G401 (cell line): ENCODE measurements at places on chromosomes 11 and 22.
A peak's percentile ranks its signal among the peaks of the same experiment; 100 is the strongest.

GRCh38 chr22:38824585-38824984, 19.2 kb downstream of the NPTXR start:
- DNase-seq, result peak; percentile 37

GRCh38 chr11:118870396-118871343, 13.0 kb upstream of the CXCR5 start:
- peak; percentile 62 for DNase-seq

- DNase-seq, result no peak
Measured at GRCh38 chr22:35630387-35630793, 13.3 kb upstream of the MB start.

DNA sequence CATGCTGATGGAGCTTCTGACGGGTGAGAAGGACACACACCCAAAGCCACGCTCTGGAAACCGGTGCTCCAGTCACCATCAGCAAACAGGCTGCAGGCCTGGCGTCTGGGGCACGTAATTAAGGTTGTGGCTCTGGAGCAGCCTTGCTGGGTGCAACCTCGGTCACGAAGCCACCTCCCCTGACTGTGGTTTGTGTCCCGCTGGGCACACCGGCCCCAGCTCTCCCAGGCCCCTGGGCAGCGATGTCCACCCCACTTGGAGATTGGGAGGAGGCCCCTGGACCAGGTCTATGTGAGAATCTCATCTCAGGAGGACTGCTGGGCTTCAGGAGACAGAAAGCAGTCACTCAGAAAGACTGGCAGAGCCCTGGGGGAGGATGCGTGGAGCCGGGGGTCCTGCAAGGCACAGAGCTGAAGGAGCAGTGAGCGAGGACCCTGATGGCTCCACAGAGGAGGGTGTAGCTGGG, 631.6 kb downstream of the BRD1 start:
- no peak for DNase-seq

- no peak for DNase-seq
Measured at GRCh38 chr11:16454289-16454863, 98.0 kb upstream of the SOX6 start.

DNA sequence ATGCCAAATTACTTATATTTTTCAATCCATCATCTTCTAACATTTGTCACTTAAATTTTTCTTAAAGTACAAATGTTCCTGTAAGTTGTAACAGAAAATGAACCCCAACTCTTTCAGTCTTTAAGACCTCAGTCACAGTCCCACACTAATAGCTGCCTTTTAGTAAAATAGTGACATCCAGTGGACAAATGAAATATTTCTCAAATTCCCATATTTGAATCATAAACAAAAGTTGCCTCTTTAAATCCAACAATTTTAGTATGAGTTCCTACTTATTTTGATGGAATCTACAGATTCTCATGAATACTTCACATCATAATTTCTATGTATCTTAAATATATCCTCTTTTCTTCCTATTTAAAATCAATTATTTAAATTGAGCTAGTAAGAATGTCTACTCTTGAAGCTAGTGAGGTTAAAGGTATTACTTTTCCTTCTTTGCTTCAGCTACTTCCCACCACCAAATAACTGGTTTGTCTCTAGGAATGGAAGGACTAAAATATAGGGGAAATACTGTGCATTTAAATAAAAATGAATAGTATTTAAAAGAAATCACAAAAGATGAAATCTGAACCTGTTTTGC, 9.2 kb downstream of the LIN7C start:
- peak; percentile 63 for DNase-seq

GRCh38 chr22:43269246-43269645, 73.9 kb downstream of the SCUBE1 start:
- DNase-seq, result no peak

DNA sequence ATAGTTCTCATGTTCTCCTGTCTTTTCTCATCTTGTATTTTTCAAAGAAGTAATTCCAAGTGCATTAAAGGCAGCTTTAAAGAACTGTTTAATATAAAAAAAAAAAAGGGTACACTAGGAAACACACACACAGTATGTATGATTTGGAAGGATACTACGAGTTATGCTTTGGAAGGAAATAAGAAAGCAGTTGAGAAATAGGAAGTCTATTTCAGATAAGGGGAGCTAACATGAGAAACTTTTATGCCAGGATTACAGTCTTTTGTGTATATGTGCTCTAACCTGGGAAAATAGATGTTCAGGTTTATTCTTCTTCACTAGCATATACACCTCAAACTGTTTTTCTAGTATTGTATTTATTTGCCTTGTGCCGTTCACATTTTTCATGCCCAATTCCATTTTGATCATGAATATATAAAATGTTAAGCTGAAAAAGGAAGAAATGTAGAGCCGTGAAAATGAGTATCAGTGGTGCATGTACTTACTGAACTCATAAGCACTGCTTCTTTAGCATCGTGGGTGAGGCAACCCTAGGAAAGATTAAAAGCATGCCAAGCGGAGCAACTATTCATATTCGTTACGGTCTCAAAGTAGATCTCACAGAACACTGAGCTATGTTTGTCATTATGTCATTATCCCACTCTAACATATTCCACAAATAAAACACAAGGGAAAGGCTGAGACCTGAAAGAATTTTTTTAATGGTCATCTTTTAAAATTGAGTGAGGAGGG, 59.6 kb downstream of the GUCY1A2 start:
- no peak for DNase-seq

DNA sequence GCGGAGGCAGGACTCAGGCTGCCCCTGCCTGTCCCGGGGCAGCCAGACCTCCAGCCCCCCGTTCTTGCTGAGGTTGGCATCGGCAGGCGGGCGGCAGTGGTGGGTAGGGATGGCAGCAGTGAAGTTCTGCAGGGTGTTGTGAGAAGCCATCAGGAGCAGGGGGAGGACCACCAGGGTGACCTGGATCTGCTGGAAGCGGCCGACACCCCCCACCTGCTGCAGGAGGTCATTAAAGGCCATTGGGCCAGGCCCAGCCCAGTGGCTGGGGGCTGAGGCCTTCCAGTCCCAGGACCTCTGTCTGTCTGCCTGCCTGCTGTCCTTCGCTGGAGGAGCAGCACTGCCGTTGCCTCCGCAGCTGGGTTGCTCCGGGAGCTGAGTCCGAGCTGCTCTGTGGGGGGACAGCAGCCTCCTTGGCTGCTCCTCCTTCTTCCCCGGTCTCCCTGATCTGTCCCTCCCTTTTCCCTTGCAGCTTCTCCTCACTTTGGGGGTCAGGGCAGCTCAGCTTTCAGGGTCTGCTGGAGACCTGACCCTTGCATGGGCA, at the start of gene SLC22A6:
TSS of gene SLC22A6 (minus strand) at position 517 of the 541 bp plus-strand sequence. CDS start at position 240, 277 bp downstream.
- DNase-seq, result no peak

DNA sequence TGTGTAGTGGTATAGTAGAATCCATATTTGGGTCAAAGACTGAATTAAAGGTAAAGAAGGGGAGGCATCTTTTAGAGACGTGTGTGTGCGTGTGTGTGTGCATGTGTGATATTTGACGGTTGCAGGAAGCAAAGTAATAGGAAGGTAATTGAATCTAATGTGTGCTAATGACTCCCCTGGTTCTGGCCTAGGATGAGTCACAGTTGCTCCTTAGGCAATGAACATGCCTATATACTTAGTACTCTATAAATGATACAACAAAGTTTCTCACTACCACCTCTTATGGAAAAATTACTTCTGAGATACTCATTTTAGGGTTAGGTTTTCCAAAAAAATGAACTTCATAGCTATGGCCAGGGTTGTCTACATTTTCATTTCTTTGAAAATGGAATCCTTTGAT, 409.6 kb downstream of the GUCY1A2 start:
- no peak for DNase-seq

DNA sequence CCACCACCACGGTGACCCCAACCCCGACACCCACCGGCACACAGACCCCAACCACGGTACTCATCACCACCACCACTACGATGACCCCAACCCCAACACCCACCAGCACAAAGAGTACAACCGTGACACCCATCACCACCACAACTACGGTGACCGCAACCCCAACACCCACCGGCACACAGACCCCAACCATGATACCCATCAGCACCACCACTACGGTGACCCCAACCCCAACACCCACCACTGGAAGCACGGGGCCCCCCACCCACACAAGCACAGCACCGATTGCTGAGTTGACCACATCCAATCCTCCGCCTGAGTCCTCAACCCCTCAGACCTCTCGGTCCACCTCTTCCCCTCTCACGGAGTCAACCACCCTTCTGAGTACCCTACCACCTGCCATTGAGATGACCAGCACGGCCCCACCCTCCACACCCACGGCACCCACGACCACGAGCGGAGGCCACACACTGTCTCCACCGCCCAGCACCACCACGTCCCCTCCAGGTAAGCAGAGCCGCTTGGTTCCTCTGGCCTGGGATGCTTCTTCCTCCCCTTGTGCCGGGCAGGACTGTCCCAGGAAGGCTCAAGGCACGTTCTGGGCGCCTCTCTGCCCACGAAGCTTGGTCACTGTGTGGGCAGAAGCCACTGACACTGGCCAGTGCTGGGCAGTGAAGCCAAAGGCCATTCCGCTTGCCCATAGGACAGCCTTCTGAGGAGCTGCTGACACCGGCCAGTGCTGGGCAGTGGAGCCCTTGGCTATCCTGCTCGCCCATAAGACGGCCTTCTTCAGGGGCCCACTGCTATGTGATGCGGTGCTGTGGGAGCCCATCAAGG, 25.1 kb downstream of the MUC2 start:
- no peak for DNase-seq

DNA sequence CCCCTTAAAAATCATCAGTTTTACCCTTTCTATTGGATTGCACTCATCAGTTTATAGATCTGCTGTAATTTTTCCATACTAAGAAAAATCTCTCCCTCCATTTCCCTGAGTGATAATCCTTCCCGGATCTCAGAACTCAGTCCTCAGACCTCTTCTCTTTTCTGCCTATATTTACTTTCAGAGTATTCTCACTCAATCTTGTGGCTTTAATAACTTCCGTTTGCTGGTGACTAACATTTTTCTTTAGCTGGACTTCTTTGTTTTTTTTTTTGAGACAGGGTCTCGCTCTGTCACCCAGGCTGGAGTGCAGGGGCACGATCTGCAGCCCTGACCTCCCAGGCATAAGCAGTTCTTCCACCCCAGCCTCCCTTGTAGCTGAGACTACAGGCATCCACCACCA, 10.4 kb downstream of the ATXN10 start:
- no peak for DNase-seq

GRCh38 chr11:134276396-134277182, 410 bp downstream of the GLB1L3 start:
- DNase-seq, result peak; percentile 53

DNA sequence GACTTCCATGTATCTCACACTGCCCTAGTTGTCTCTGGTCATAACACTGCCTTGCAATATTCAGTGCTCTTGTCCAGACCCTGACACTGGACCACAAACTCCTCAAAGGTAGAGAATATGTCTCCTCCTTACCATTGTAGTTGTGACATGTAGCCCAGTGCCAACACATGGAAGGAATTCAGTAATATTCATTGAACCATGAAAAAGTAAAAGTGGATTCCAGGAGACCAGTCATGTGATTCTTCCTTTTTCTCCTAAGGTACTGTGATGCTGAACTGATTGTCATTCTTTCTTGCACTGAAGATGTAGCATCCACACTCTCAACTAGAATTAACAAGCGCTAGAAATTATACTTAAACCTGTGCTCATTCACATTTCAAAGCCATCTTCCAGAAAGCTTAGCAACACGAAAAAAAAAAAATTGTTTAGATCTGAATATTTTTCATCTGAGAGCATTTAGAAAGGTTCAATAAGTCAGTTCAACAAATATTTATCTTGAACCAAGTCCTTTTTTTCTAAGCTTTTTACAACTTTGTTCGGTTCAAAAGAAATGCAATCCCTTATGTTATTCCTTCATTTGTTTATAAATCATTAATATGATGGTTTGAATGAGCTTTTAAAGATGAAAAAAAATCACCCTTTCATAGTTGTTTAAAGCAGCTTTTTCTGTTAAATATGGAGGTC, 224.7 kb upstream of the BLID start:
- no peak for DNase-seq
